Stimulated activated CD8-positive, alpha-beta memory T cell treated with anti-CD3 and anti-CD28 coated beads, Interleukin-4, amount 100 ng/mL, for 24 hours (primary cell): ENCODE measurements at places on chromosomes 11 and 22.

DNA sequence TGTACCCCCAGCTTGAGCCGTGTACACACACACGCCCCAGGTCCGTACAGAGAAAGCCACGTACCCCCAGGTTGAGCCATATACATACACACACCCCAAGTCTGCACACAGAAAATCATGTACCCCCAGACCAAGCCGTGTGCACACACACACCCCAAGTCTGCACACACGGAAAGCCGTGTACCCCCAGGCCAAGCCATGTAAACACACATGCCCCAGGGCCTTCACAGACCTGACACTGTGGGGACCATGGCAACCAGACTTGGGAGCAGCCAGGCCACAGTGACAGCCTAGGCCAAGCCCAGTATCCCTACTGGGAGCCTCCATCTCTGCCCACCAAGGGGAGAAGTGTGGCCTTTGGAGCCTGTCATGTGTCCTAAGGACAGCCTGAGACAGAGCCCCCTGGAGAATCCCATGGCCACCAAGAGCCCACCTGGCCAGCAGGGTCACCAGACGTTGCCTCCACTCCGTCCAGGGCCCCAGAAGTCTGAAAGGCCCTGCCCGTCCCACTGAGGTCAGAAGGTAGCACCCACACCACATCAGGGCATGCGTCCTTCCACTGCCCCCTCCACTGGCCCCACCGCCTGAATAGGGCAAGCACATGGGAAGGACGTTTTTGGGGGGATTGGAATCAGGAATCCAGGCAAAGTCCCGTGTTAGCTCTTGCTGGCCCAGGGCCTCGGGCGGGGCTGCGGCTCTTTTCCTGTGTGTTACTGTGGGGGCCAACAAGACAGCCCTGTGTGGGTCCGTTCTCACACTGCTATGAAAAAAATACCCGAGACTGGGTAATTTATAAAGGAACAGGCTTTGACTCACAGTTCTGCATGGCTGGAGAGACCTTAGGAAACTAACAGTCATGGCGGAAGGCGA is 636.7 kb downstream of the TBC1D22A start:
- DNase-seq, result no peak

- DNase-seq, result no peak
These were observed 48.9 kb downstream of the RELT start for GRCh38 chr11:73425108-73425507.

DNA sequence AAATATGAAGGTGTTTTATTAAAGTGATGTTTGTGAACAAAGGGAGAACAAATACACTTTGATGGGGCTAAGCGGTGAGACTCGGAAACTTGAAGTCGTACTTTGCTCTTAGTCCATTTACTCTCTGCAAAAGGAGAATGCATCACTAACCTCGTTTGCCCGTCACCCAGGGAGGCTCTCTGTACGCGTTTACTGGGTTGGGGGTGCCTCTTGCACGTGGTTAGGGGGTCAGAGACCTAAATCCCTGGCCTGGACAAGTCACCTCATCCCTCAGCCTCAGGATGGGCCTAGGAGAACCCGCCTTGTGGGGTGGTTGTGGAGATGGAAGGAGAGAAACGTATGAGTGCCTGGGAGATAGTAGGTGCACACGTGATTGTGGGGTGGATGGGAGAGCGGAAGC is 803 bp upstream of the IFT27 start:
- no peak for DNase-seq

DNA sequence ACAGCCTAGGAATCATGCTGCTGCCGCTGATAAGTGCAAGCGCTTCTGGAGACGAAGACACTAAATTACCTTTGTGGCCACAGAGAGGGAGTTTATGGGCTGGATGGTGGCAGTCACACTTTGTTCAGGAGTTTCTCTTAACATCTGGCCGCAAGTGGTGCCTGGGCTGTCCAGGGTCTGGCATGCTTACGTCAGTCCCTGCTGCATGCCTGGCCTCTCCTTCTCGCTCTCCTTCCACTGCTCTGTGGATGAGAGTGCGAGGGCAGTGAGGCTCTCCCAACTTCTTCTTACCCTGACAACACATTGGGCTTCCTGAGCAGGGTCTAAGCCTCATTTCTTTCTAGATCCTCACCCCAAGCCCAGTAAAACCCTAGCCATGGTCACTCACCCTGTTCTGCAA is 160.7 kb upstream of the SEZ6L start:
- DNase-seq, result no peak

DNA sequence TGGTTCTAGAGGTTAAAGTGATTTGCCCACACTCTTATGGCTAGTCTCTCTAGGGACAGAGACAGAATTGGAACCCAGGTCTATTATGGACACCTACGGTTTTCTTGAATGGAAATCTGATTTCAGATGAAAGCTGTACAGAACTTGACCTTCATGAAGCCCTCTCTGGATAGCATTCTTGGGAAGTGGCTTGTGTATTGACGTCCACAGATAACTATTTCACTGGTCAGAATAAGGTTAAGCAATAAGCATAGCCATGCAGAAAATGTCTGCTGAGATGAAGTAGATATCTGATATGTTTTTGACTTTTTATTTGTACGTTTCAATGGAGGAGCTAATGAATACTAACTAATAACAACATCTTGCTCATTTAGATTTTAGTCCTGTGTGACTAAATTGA is 1.1 kb downstream of the TLCD5 start:
- no peak for DNase-seq

DNA sequence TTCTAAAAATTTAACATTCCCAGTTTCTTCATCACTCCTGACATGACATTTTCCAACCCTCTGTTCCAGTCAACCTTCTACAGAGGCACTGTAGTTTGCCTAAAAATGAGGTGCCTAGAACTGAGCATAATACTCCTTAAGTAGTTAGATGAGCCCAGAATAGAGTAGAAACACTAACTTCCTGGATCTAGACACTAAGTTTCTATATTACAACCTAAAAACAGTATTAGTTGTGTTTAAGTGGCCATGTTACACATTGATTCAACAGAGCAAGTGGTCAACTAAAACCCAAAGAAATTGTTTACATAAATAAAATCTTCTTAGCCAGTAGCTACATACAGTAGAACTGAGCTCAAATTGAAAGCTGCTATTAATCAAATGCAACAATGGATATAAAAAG is 1.3 kb downstream of the HPS5 start:
- DNase-seq, result no peak
